ENCODE measurements at places on chromosomes 5 and 9.
A peak's percentile ranks its signal among the peaks of the same experiment; 100 is the strongest.

DNA sequence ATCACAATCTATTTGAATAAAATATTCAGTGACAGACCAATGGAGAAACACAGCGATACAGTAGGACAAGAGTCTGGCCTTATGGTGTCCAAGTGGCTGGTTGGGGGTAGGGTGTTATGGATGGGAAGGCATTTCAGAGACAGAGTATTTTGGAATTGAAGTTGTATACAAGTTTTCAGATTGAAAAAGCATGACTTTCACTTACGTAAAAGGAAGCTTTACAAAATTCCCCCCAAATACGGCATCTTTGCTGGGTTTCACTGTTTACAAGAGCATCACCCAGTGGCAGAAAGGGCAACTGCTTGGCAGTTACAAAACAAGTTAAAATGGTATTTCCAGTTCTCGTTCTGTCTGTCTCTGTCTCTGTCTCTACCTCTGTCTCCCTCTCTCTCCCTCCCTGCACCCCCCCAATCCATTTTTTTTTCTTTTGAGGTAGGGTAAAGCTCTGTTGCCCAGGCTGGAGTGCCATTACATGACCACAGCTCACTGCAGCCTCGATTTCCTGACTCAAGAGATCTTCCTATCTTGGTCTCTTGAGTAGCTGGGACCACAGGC lies 86.2 kb downstream of the PTPN3 start:
- peak overlapping the region; percentile 56 for H3K4me3 ChIP-seq
- H3K4me1 ChIP-seq = peaks cover 53% of the 10 kb centered on the region
- H3K27me3 ChIP-seq = peaks cover 20% of the 10 kb centered on the region
- peak; percentile 25 for DNase-seq
- H3K36me3 ChIP-seq = no peaks in the 10 kb centered on the region
- H3K27ac ChIP-seq = peak overlapping the region; percentile 84

- no peak for DNase-seq
- no peaks in the 10 kb centered on the region for H3K36me3 ChIP-seq
- H3K27ac ChIP-seq = peak overlapping the region; percentile 85
- no peaks in the 10 kb centered on the region for H3K27me3 ChIP-seq
Observed at GRCh38 chr5:134437340-134437846, 25.7 kb upstream of the CDKN2AIPNL start.

GRCh38 chr9:13719981-13720676 lies 440.6 kb upstream of the MPDZ start:
- H3K27me3 ChIP-seq = no peaks in the 10 kb centered on the region
- H3K4me1 ChIP-seq = no peaks in the 10 kb centered on the region
- H3K27ac ChIP-seq = no peak overlapping the region
- DNase-seq = no peak
- H3K36me3 ChIP-seq = no peaks in the 10 kb centered on the region

DNA sequence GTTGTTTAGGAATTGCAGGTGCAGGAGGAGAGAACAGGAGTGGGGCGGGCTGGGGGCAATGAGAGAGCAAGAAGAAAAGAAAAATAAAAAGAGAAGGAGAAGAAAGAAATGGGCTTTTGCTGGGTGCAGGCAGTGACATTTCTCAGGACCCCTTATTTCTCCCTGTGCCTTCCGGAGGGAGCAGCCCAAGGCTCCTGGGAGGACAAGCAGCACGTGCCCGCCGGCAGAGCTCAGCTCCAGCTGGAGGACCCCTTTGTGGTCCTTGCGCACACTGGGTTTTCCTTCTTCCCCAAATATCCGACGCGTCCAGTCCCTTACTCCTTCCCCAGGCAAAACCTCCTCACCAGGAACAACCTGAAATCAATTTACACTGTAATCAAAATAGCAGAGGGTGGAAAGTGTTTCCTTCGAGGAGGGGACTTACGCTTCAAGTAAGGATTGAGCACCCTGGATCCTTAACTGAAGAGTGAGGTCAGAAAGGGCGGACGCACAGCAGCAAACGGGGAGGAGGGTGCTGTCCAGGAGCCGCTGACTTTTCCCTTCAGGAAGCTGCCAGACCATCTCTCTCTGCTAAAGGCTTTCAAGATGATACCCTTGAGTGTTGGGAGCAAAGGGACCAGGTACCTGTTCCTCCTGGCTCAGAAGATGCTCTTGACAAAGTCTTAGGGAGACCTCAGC lies 2.1 kb downstream of the BTNL9 start:
- no peaks in the 10 kb centered on the region for H3K36me3 ChIP-seq
- DNase-seq = no peak
- H3K27me3 ChIP-seq = peaks cover 29% of the 10 kb centered on the region
- H3K27ac ChIP-seq = no peak overlapping the region

DNA sequence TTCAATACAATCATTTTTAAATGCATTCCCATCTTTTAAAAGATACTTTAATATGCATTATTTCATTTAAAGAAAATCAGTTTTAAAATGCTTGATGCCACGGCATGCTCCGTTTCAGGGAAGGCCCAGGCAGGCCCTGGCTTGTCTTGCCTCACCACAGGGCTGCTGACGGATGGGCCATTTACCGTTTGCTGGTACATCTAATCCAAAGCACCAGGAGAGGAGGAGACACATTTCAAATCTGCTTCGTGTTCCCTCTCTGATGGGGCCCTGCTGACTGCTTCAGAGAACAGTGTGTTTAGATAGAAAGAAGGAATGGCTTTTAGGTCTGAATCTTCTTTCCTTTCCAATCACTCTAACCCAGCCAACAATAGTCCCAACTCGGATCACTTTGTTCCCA lies 185.2 kb downstream of the DCP2 start:
- H3K27ac ChIP-seq = no peak overlapping the region
- H3K4me1 ChIP-seq = peaks cover 16% of the 10 kb centered on the region
- H3K27me3 ChIP-seq = no peaks in the 10 kb centered on the region
- no peak overlapping the region for H3K4me3 ChIP-seq
- no peak for DNase-seq

GRCh38 chr5:147732291-147732883 lies 50.1 kb downstream of the JAKMIP2 start:
- no peak for DNase-seq
- no peaks in the 10 kb centered on the region for H3K27me3 ChIP-seq
- H3K4me1 ChIP-seq = no peaks in the 10 kb centered on the region
- H3K36me3 ChIP-seq = peaks cover 4% of the 10 kb centered on the region
- no peak overlapping the region for H3K27ac ChIP-seq
- H3K4me3 ChIP-seq = no peak overlapping the region

- no peak overlapping the region for H3K27ac ChIP-seq
- DNase-seq = no peak
- H3K36me3 ChIP-seq = no peaks in the 10 kb centered on the region
- no peak overlapping the region for H3K4me3 ChIP-seq
Observed at GRCh38 chr9:86828631-86829030, 118.7 kb downstream of the GAS1 start.

- no peaks in the 10 kb centered on the region for H3K36me3 ChIP-seq
- DNase-seq = no peak
- H3K27me3 ChIP-seq = peaks cover 8% of the 10 kb centered on the region
- H3K4me1 ChIP-seq = peaks cover 2% of the 10 kb centered on the region
- no peak overlapping the region for H3K27ac ChIP-seq
Observed at GRCh38 chr9:68925175-68925574, 88.7 kb downstream of the PRKACG start.

DNA sequence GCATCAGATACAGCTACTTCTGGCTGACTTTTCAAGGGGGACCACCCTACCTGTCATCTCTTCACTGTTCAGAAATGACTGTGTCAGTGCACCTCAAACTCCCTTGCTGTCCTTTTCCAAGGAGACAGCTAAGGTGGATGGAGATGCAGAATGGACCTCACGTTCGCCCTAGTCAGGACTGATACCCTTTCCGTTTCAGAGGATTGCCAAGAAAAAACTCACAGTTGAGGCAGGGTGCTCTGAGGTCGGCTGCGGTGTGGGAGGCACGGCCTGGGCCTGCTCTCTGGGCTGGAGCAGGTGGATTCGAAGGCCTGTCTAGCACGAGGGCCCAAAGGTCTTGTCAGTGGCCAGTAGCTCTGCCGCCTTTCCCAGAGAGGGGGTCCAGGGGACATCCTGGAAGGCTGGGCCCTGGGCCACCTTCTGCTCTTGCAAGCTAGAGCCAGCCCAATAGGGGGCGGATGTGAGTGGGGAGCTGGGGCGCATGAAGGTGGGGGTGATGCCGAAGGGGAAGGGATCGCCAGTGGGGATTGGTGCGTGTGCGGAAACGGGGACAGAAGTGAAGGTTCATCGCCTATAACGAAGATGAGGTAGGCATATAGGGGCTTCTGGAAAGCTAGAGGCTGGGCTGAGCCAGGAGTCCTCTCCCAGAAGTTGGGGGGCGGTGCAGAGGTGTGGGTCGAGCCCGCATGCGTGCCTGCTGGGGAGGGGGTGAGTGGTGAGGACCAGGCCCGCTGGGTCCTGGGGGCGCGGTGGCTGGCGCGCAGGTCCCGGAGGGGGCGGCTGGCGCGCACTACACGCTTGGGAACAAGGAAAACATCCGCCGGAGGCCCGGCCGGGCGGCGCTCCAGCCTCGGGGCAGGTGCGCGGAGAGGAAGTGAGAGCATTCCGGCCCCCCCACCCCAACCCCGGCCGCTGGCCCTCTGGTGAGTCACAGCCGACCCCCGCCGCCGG lies 2.5 kb upstream of the MSMP start:
- H3K27me3 ChIP-seq = no peaks in the 10 kb centered on the region
- H3K36me3 ChIP-seq = peaks cover 13% of the 10 kb centered on the region
- peak overlapping the region; percentile 97 for H3K4me3 ChIP-seq
- peak overlapping the region; percentile 95 for H3K27ac ChIP-seq
- DNase-seq = peak; percentile 84

GRCh38 chr5:159765760-159766517 lies 150.3 kb upstream of the ADRA1B start:
- H3K4me3 ChIP-seq = no peak overlapping the region
- DNase-seq = no peak
- H3K36me3 ChIP-seq = no peaks in the 10 kb centered on the region
- peaks cover 32% of the 10 kb centered on the region for H3K27me3 ChIP-seq
- peaks cover 14% of the 10 kb centered on the region for H3K4me1 ChIP-seq

GRCh38 chr9:18056993-18057369 lies 417.0 kb upstream of the ADAMTSL1 start:
- no peaks in the 10 kb centered on the region for H3K36me3 ChIP-seq
- DNase-seq = no peak
- H3K4me3 ChIP-seq = no peak overlapping the region
- peaks cover 3% of the 10 kb centered on the region for H3K4me1 ChIP-seq
- peaks cover 2% of the 10 kb centered on the region for H3K27me3 ChIP-seq

DNA sequence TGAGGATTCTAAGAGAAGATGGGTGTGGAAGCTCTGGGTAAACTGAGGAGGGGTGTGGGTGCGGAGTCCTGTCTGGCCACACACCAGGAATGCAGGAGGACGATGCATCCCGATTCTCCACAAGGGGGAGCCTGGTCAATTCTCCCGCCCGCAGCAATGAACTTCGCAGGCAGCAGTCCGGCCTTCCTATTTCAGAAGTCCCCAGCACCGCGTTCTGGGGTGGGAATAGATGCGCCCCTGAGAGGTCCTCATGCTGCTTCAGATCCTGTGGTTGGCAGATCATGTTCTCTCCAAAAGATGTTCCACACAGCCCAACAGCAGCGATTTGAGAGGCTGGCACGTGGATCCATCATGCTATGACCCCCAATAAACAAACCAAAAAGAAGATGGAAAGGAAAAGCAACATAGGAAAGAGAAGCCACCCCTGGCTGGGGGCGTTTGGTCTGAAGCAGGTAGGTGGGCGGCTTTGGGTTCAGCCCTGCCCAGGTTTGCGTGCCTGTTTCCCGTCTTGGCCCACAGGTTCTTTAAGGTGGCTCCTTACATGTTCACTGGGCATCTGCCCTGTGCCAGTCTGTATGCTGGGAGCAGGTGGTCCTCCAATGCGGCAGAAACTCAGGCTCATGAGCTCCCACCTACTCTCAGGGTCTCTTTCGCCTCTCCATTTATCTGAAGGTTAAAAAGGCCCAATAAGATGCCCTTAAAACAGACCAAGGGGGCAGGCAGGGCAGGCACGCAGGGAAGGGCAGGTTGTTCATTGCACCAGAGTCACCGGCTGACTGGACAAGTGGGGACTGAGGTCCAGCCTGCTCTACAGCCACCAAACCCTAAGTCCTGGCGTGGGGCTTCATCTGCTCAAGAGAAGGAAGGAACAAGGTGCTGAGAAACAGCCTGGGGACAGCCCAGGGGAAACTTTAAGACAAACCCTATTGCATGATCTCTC lies 171.6 kb downstream of the PAX5 start:
- no peak overlapping the region for H3K4me3 ChIP-seq
- no peaks in the 10 kb centered on the region for H3K4me1 ChIP-seq
- H3K27ac ChIP-seq = no peak overlapping the region
- H3K36me3 ChIP-seq = no peaks in the 10 kb centered on the region

GRCh38 chr9:9483175-9483574 lies 1129.6 kb downstream of the PTPRD start:
- H3K4me1 ChIP-seq = no peaks in the 10 kb centered on the region
- DNase-seq = no peak
- no peaks in the 10 kb centered on the region for H3K36me3 ChIP-seq
- H3K27me3 ChIP-seq = no peaks in the 10 kb centered on the region
- H3K27ac ChIP-seq = no peak overlapping the region

DNA sequence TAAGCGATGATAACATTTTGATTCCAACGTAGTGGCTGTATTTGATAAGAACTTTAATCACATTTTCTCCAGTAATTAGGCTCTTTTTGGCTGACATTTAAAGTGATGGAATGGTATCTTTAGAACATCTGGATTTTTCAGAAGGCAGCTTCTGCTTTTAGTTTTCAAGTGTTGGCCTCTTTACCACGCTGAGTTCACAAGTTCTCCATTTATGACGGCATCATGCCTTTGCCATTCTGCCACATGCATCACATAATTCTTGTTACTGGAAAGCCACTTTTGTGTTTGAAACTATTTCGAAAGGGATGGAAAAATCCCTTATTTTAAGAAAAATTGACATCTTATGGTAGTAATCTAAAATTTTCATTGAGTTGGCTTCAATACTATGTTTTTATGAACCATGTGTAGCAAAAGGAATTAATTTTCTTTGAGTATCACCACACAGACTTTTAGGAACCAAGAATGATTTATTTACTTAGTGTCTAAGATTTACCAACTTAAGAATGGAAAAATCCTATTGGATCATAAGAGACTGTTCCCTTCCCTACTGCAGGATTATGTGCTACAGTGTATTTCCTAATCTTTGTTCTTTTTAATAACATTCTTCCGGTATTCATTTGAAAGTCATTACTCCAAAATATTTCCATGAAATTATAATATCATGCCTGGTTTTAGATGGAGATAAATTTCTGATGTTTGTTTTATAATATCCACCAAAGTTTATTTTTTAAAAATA lies 344.2 kb downstream of the ADGRV1 start:
- H3K4me3 ChIP-seq = no peak overlapping the region
- H3K27ac ChIP-seq = no peak overlapping the region
- peaks cover 5% of the 10 kb centered on the region for H3K4me1 ChIP-seq
- H3K27me3 ChIP-seq = peaks cover 7% of the 10 kb centered on the region
- no peaks in the 10 kb centered on the region for H3K36me3 ChIP-seq

DNA sequence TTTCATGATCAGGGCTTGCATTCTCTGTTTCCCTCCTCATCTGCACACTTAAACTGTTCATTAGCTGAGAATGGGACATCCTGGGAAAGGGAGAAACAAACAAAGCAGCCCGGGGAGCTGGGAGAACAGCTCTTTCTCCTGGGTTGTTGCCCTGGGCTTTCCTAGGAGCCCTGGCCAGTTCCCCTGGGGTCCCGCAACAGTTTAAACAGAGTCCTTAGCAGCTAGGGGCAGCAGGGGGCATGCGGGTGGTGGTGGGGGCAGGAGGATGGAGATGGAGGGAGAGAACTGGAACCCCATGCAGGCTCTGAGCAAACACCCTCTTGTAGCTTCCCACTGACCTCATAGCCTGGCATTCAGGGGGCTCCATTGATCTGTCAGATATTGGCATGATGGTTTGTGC lies 209.1 kb upstream of the TBCA start:
- DNase-seq = no peak
- no peak overlapping the region for H3K27ac ChIP-seq
- H3K27me3 ChIP-seq = peaks cover 11% of the 10 kb centered on the region
- H3K4me3 ChIP-seq = no peak overlapping the region

Measured in activated naive CD8-positive, alpha-beta T cell treated with anti-CD3 and anti-CD28 coated beads, Interleukin-2, amount 50 U/mL, for 24 hours (primary cell).